ENCODE measurements at places on chromosomes 5 and 9.
A peak's percentile ranks its signal among the peaks of the same experiment; 100 is the strongest.

DNA sequence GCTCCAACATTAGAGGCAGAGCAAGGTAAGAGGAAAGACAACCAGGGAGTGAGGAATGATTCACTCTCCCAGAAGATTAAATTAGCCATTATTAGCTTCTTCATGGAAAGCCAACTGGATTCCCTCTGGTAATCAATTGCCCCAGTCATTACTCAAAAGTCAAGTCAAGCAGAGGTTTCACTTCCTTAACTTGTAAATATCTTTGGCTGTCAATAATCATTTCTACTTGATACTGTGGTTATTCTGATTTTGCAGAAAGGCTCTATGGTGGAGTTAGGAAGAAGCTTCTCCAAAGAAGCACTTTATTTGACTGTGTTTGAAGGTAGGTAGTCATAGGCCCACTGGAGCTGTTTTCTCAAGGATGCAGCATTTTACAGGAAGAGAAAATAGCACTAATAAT is 78.0 kb downstream of the JAKMIP2 start:
- DNase-seq, result no peak

DNA sequence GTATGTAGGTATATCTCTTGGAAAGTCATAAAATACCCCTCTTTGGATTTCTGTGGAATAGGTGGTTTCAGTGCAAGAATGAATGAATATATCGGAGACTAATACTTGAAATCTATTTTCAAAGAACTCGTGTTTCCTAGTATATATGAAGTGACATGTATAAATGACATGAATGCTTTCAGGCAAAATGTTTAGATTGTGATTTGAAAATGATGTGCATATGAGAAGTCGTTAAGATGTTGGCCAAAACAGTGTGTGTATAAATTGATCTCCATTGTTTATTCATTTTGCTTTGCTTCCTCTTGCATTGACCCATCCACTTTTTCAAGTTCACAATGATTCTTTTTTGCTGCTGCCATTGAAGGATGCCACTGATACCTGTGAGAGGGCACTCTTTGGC is 8.3 kb downstream of the TRIO start:
- DNase-seq, result no peak

- no peak for DNase-seq
Observed at GRCh38 chr9:133221177-133221809, 12.2 kb upstream of the OBP2B start.

DNA sequence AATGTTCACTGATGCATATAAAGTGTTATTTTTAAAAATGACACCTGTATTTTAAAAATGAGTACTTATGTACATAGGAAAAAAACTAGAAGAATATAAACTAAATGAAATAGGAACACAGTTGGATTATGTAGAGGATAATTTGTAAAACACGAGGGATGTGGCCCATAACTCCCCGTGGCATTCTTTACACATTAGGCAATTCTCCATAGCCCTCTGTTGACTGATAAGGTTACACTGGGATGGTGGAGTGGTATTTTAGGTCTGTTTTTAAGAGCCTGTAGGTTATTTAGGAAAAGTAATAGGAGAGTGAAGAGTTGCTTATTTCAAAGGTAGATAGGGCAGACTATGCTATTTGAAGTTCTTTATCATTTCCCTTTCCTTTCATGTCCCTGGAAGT is 1.8 kb downstream of the CAVIN4 start:
- DNase-seq, result no peak

GRCh38 chr5:7714119-7714518 is 136.8 kb downstream of the CFAP90 start:
- DNase-seq, result no peak

DNA sequence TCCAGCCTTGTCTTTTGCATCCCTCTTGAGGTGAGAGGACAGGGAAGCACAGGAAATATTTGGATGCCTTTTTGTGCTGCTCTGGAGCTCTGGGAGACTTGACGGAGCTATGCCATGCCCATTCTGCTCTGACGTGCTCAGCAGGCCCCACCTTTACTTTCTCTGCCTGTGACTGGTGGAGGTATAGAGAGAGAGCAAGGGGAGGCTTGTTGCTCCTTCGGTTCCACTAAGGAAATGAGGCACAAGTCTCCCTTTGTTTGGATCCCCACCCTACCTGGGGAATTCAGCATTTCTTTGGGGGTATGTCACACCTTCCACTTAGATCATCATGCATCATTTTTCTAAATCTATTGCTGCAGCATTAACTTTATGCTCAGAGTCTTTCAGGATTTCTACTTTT is 121.8 kb upstream of the CNTLN start:
- DNase-seq, result no peak

- DNase-seq, result no peak
Observed at GRCh38 chr5:87136733-87137132, 130.9 kb upstream of the RASA1 start.

GRCh38 chr9:73243078-73243477 is 91.4 kb downstream of the ANXA1 start:
- no peak for DNase-seq

- DNase-seq, result no peak
Observed at GRCh38 chr5:137498301-137498735, 808 bp downstream of the SPOCK1 start.

GRCh38 chr9:136544964-136545691 is 720 bp downstream of the NOTCH1 start:
- DNase-seq, result peak; percentile 57

GRCh38 chr5:138560971-138561370 is 14.2 kb downstream of the HSPA9 start:
- no peak for DNase-seq

- no peak for DNase-seq
Observed at GRCh38 chr9:92044936-92045335, 70.3 kb downstream of the SPTLC1 start.

DNA sequence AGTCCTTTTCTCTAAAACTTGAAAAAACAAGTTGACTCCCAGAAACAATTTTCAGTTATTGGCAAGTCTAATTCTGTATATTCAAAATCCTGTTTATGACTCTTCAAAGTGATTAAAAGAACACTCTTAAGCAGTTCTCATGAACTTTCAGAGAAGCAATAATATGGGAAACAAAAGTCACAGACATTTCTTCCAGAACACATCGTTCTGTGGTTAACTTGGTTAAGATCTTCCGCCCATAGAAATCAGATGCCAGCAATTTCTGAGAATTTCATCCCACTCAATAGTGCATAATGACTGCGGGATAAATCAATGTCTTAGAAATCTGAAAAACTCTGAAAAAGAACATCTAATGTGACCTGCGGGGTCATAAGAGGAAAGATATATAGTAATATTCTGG is 300.5 kb downstream of the COX7C start:
- no peak for DNase-seq

DNA sequence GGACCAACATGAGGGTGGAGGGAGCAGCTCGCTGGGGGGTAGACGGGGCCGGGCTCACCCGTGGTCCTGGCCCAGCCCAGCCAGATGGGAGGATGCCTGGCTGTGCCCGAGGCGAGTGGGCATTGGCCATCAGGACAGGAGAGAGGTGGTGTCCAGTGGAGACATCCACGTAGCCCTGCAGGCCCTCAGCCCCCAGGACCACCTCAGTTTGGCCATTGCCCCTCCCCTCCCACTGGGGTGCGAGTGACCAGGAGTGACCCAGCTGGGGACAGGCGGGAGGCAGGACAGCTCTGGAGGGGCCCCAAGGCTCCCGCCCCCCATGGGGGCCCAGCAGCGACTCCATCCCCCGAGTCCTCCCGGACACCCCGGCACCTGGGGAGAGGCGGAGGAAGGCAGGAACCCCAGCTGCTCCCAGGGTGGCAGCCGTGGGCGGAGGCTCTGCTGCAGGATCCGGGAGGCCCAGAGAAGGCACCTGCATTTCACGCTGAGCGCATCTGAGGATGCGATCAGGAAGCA is 8.3 kb downstream of the NOXA1 start:
- DNase-seq, result no peak

DNA sequence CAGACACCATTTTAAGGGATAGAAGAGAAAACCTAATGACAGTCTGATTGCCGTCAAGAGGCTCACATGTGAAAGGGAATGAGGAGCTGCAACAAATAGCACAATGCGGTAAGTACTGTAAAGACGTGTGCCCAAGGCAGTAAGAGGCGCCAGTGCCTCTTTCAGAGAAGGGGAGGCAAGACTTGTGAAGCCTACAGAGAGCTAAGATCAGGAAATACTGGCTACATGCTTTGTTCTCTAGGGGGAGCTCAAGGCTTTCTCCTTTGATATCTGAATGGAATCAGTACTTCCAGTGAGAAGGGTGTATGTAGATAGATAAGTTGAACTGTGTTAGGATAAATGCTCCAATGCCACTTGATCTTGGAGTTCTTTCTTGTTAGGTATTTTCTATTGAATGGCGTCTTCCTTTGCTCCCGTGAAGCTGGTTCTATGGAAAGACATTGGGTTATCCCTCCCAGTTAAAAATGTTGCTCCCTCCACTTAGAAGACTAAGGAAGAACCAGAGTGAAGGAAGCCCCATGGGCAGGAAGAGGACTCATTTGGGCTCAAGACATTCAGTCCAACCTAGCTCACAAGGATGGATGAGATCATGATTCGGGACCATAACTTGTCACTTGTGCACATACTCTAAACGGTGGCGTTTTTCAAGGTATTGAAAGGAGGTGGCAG is 23.5 kb upstream of the ALDOB start:
- no peak for DNase-seq

- no peak for DNase-seq
Observed at GRCh38 chr5:59246145-59246869, 647.2 kb downstream of the PDE4D start.

DNA sequence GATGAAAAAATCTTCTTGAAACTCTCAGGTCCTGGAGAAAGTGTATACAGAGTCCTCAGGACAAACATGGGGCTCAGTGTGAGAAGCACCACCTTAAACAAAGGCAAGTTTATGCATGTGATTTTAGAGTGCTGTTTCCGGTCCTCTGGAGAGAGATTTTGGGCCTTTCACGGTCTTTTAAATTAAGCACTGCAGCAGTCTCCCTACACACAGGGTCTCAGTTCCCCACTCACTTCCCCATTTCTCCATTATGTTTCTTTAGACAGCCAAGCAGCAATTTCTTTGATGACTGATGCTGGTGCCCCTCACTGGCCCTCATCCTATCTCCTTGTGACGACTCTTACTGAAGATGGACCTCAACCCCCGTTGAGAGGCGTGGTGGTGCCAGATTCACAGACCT is 220.2 kb upstream of the CLINT1 start:
- DNase-seq, result no peak

- DNase-seq, result peak; percentile 6
Observed at GRCh38 chr5:6583049-6583880, 49.6 kb downstream of the NSUN2 start.

- peak; percentile 18 for DNase-seq
Observed at GRCh38 chr5:175246242-175246888, 197.6 kb downstream of the DRD1 start.

DNA sequence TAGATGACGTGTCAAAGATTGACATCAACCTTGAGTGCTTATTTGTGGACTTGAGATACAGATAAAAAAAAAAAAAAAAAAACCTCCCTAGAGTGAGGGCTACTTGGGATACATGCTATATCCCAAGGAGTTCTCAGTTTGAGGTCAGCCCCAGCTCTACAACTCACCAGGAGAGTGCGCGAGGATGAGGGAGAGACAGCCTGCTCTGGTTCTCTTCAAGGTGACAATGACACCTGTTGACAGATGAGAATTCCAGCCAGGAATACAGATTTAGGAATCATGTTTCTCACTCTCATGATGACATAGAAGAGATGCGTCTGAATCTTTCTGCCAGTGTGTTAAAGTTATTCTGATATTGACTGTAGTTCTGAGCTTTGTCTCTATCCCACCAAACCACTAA is 24.9 kb upstream of the ARHGAP26 start:
- no peak for DNase-seq

GRCh38 chr5:35095366-35095765 is 47.6 kb upstream of the AGXT2 start:
- DNase-seq, result no peak

- no peak for DNase-seq
Observed at GRCh38 chr9:133848471-133849109, 110.4 kb upstream of the SARDH start.

GRCh38 chr9:137217276-137218211 is 4.5 kb downstream of the RNF208 start:
- no peak for DNase-seq

DNA sequence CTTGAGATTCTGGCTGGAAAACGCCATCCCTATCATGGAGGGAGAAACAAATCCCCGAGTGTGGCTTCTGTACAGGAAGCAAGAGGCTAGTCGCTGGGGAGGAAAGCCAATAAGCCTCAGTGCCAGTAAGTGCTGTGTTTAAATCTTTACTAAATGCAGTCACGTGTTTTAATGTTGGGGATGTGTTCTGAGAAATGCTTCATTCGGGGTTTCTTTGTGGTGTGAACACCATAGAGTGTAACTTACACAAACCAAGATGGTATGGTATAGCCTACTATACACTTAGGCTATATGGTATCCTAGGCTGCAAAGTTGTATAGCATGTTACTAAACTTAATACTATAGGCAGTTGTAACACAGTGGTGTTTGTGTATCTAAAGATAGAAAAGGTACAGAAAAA is 94.7 kb downstream of the GCNT1 start:
- DNase-seq, result no peak

- peak; percentile 72 for DNase-seq
Observed at GRCh38 chr5:180868960-180869359, 7.9 kb upstream of the ZFP62 start.

DNA sequence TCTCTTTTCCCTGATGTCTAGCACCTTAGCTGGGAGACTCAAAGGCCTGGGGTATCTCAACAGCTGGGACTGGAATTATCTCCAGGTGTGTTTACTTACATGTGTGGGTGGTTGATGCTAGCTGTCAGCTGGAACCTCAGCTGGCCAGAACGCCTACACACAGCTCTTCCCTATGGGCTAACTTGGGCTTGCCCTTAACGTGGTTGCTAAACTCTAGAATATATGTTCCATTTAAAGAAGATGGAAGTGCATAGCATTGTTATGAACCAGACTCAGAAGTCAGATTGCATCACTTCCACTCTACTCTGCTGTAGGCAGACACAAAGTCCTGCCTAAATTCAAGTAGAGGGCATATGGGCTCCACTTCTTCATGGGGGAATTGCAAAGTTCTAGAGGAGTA is 29.3 kb downstream of the SGCD start:
- DNase-seq, result no peak

DNA sequence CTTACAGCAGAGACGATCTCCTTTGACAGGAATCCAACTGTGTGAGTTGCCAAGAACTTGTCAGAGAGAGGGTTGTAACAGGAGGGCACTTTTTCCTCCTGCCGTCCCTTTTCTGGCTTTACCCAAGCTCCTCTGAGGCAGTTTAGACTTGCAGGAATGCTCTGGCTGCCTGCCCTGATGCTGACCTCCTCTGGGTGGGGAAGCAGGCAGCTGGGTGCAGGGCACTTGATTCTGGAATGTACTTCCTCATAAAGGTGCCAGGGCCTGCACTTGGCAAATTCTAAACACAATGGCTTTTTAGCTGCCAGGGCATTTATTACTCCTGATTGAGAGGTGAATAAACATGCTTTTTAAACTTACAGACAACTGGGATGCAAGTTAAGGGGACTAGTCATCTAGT is 190.4 kb downstream of the EPB41L4A start:
- no peak for DNase-seq

GRCh38 chr5:65855766-65856315 is 70.5 kb upstream of the ERBIN start:
- no peak for DNase-seq

DNA sequence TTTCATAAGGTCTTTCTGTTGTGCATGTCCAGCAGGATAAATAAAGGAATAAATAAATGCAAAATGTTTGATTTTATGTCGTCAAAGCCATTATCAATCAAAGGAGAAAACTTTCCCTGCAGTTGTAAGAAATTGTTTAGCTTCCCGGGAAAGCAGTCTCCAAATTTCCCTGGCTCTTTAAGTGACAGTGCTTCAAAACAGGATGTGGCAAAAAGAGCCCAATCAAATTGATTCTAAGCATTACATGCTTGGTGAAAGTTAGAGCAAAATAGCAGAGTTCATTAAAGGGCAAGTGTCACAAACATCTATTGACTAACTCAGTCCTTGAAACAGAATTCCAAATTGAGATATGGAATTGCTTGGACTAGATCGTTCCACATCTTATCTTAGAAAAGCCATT is 704.1 kb downstream of the PRELID2 start:
- DNase-seq, result no peak

Data from stimulated activated CD4-positive, alpha-beta T cell treated with anti-CD3 and anti-CD28 coated beads, Interleukin-2, amount 100 ng/mL, for 48 hours (primary cell).